Hematopoietic multipotent progenitor cell treated with erythropoietin and hydrocortisone succinate and interleukin-3 and kit ligand, for 4 days (in vitro differentiated cells): ENCODE measurements at places on chromosomes 16 and 17.

DNA sequence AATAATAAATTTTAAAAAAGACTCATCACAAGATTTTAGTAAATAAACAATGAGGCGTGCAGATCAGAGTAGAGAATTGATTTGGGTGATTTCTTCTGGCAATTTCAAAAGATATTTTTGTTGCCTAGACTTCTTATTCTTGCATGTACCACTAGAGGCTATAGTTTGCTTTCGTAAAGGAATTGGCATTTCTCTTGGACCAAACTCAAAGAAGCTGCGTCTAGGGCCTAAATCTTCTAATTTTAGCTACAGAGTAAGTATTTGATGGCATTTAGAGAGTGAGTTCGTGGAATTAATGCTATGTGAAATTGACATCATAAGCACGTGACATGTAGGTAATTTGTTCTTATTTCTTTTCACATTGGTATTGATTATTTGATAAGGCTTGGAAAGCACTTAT is 24.4 kb upstream of the ABCC11 start:
- DNase-seq = no peak

DNA sequence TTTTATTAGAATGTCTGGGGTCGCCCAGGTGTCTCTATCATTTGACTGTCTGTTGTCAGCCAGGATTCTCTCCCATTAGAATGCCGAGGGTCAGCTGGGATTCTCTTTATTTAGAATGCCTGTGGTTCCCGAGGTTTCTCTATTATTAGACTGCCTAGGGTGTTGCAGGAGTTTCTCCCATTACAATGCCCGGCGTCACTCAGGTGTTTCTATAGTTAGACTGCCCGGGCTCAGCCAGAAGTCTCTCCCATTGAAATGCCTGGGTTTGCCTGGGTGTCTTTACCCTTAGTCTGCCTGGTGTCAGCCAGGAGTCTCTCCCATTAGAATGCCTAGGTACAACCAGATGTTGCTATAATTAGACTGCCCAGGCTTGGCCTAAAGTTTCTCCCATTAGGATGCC is 2252.0 kb downstream of the TP53TG3F start:
- DNase-seq = no peak

DNA sequence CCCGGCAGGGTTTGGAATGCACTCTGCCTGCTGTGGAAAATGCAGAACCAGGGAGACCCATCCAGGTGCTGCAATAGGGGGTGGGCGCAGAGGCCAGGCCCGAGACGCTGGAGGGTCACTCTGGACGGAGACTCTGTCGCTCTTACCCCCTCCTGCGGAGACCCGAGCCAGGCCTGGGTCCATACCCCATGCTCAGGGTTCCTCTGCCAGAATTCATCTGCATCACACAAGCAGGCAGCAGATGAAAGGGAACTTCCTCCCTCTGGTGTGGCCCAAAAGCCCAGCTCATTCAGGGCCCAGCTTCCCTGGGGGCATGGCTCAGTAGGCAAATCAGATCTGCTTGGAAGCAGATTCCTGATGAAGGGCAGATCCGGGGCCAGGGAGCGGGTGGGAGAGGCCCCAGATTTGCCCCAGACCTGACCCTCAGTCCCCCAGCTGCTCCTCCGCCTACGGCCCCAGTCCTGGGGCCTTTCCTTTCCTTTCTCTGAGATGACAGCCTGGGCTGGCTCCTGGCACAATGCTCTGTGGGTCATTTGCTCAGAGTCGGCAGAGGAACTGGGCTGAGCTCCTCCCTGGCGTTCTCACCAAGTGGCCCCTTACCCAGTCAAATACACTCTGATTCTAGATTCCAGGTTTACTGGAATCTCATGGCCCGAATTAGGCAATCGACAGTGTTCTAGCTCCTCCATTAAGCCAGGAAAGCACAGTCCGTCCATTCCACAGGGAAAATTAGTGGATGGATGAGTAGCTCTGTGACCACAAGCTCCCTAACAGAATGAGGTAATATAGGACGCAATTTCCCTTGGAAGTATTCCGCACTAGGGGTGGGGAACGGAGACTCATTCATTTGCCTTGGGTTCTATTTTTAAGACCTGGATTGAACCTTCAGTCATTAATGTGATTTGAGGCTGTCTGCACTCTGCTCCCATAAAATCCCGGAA is 19.1 kb upstream of the RASD1 start:
- no peak for DNase-seq

DNA sequence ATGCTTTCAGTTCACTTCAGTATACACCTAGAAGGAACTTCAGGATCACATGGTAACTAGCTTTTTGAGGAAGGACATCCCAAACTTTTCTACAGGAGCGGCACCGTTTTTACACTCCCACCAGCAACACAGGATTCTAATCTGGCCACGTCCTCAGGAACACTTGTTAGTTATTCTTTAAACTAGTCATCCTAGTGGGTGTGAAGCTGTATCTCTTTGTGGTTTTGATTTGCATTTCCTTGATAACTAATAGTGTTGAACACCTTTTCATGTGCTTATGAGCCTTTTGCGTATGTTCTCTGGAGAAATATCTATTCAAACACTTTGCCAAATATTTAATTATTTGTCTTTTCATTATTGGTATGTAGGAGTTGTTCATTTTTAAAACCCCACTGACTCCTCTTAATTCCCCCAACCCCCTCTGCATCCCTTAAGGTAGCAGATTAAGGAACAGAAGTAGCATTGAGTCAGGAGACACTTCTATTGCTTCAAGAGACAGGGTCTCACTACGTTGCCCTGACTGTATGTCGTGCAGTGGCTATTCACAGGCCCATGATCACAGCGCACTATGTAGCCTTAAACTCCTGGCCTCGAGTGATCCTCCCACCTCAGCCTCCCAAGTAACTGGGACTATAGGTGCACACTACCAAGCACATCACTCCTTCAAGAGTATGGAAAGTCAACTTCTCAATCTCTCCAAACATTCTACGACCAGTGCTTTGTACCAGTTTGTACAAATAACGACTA is 25.4 kb downstream of the YWHAE start:
- DNase-seq = no peak

DNA sequence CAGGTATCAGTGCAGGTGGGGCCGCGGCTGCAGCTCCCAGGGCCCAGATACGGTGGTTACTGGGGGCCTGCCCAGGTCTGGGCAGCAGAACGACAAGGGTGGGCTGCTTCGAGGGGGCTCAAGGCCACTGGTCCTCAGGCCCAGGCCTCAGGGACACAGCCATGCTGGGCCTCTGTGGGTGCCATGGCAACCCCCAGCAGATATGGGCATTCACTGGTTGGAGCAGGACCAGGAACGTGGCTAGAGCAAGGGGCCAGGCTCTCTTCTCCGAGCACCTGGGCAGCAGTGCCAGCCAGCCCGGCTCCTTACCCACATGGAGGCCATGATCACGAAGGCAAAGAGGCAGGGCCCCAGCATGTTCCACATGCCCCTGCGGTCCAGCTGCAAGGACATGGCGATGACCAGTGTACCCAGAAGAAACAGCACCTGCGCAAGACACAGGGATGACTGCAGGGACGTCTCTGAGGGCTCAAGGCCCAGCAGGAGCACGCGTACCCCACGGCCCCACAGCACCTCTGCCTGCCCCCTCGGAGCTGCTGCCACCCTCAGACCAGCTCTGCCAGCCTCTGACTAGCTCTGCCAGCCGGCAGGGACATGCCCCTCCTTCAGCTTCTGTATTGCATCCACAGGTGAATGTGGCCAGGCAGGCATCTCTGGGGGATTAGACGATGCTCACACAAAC is 2.1 kb upstream of the MRPL28 start:
- no peak for DNase-seq

- DNase-seq = peak; percentile 55
Measured at GRCh38 chr17:29393436-29393835, 3.3 kb downstream of the TAOK1 start.

GRCh38 chr16:65196420-65197075 is 74.7 kb upstream of the CDH11 start:
- DNase-seq = no peak

DNA sequence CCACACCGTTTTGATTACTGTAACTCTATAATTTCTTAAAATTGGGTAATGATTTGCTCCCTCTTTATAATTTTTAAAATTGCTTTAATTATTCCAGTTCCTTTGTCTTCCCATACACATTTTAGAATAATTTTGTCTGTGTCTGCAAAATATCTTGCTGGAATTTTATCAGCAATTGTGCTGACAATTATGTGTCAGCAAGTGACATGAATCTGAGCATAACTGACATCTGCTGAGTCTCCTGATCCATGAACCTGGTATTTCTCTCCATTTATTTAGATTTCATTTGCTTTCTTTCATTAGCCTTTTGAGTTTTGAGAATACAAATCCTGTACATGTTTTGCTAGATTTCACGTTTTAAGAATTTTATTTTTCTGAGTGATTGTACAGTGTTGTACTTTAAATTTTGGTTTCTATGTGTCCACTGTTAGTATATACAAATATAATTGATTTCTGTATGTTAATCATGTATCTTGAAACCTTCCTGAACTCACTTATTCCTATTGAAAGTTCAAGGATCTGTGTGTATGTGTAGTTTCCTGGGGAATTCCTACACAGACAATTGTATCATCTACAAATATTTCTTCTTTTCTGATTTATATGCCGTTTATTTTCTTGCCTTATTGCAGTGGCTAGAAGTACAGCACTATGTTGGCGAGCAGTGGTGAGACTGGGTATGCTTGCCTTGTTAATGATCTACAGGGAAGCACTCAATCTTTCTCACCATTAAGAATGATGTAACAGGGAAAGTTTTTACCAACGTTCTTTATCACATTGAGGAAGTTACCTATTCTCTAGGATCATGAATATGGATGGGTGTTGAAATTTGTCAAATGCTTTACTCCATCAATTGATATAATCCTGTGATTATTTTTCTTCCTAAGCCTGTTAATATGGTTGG is 45.2 kb downstream of the N4BP1 start:
- no peak for DNase-seq

GRCh38 chr16:64880994-64881393 is 240.9 kb downstream of the CDH11 start:
- DNase-seq = no peak

- no peak for DNase-seq
Measured at GRCh38 chr17:38440614-38441397, 12.5 kb downstream of the ARHGAP23 start.

- DNase-seq = no peak
Measured at GRCh38 chr17:18267927-18268711, 7.7 kb downstream of the MIEF2 start.

GRCh38 chr17:32976605-32977004 is 15.0 kb upstream of the SPACA3 start:
- DNase-seq = no peak

DNA sequence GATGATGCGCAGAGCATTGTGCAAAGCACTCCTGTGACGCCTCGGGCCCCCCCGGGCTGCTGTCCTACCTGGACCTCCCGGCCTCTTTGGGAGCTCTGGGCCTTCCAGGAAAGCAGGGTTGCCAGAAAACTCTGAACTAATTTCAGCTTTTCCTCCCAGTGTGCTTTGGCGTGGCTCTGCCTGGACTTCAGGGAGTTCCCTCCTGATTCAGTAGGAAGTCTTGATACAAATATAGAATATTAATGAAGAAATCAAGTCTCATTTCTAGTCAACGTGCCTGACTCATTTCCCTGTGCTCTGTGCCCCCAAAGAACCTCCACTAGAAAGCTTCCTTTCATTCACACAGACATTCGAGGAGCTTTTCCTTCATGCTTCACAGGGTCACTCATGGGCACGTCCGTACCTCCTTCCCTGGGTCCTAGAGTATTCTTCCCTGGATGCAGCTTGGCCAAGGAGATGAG is 84.0 kb upstream of the NOL11 start:
- no peak for DNase-seq

DNA sequence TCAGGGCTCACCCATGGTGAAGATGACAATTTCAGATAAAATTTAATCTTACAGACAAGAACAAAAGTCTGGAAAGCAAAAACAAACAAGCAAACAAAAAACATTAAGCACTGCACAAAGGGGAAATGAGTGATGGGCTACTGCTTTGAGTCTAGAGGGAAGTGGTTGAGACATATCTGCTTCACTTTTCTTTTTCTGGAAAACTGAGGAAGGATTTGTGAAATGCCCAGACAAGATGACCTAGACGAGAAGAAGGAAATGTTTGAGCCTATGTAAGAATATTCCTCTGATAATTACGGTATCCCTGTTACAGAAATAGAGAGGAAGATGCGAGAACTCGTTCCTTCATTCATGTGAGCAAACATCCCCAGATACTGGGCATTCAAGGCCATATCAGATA is 11.5 kb upstream of the HYDIN start:
- DNase-seq = no peak
